ENCODE measurements at places on chromosomes 5 and 9.

- DNase-seq = no peak
Measured at GRCh38 chr5:96054311-96055030, 92.8 kb upstream of the ELL2 start.

GRCh38 chr9:91768507-91768906 lies 181.5 kb downstream of the ROR2 start:
- DNase-seq = no peak

DNA sequence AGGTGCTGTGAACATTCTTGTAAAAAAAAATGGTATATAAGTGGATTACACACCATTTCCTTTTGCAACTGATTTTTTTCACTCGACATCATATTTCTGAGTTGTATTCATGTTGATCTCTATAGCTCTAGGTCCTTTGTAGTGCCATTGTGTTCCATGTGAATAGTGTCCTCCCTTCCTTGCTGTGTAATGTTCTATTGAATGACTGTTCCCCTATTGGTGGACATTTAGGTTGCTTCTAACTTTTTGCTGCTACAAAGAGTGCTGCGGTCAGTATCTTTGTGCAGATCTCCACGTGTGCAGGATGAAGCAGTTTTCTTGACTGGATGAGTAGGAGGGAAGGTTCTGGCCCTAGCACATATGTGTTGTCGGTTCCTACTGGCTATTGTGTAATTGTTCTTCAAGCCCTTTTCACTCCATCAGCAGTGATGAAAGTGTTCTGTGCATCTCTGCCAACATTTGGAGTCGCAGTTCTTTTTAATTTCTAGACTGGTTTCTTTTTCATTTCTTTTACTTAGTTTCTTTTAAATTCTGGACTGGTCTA lies 20.2 kb downstream of the DAB2IP start:
- no peak for DNase-seq

GRCh38 chr9:135741276-135742219 lies 39.6 kb downstream of the KCNT1 start:
- no peak for DNase-seq

GRCh38 chr9:5577225-5577624 lies 51.7 kb upstream of the RIC1 start:
- no peak for DNase-seq

DNA sequence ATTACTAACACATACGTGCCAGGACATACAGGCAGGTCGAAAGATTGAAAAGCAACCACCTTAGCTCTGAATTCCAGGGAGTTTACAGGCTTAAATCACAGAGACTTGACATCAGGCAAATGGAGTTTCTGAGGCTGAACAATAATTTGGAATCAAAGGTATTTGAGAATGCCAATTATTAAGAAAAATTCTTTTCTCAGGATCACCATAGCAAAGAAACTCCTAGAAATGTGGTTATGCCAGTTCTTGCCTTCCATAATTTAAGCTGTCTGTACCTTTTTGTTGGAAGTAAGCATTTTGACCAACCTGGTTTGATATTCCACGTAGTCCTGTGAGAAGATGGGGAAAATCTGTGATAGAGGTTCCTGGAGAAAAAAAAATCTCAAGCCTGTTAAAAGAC lies 312.4 kb upstream of the SMARCA2 start:
- DNase-seq = no peak

- DNase-seq = no peak
Measured at GRCh38 chr5:31478901-31479300, 53.0 kb downstream of the DROSHA start.

- DNase-seq = no peak
Measured at GRCh38 chr9:126543490-126543889, 70.2 kb upstream of the LMX1B start.

- no peak for DNase-seq
Measured at GRCh38 chr9:114471157-114471556, 34.1 kb downstream of the WHRN start.

GRCh38 chr5:170581211-170581610 lies 77.4 kb downstream of the KCNIP1 start:
- DNase-seq = no peak

DNA sequence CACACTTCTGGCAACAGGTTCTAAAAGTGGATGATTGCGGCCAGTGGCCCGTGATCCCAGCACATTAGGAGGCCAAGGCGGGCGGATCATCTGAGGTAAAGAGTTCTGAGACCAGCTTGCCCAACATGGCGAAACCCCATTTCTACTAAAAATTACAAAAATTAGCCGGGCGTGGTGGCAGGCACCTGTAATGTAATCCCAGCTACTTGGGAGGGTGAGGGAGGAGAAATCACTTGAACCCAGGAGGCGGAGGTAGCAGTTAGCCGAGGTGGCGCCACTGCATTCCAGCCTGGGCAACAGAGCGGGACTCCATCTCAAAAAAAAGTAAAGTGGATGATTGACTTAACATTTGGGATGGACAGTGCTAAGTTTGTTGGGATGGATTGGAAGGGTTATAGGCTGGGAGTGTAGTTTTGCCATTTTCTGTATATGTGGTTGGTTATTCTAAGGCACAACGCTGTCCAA lies 3.4 kb downstream of the MATR3 start:
- no peak for DNase-seq

DNA sequence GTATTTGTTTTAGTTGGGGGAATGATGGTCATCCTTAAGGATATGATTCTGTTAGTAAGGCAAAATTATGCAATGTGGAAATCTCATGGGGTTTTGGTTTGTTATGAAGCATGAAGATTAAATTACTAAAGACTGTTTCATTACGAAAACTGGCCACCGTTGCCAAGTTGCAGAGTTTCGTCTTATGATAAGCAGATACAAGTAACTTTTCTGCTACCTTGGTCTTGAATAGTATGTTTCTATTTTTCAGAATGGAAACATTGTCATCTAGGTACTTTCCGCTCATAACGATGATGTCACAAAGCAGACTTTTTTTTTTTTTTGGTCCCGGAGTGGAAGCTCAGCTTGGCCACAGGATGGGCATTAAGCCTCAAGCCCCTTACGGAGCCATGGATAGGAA lies 4.2 kb downstream of the CCNI2 start:
- no peak for DNase-seq

DNA sequence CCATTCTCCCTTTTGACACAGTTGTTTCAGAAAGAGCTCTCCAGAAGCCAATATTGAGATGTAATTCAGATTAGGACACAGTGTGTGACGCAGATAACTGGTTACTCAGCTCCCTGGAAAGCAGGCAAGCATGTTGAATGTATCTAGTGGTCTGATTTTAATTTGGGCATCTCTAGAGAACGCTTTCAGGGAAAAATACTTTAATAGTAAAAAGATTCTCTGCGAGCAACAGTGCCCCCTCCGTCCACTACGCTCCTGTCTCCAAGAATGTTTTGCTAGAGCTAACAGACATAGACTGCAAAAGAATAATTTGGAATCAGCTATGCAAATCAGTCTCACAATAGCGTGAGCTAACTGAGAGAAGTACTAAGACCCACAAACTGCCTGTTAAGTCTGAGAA lies 23.3 kb downstream of the CFAP90 start:
- DNase-seq = no peak

DNA sequence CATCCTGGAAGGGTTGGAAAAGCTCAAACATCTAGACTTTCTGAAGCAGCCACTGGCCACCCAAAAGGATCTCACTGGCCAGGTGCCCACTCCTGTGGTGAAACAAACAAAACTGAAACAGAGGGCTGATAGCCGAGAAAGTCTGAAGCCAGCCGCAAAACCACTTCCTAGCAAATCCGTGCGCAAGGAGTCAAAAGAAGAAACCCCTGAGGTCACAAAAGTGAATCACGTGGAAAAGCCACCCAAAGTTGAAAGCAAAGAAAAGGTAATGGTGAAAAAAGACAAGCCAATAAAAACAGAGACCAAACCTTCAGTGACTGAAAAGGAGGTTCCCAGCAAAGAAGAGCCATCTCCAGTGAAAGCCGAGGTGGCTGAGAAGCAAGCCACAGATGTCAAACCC lies 87.6 kb downstream of the MAP1B start:
- no peak for DNase-seq

- DNase-seq = no peak
Measured at GRCh38 chr9:107213561-107214028, 69.5 kb upstream of the RAD23B start.

DNA sequence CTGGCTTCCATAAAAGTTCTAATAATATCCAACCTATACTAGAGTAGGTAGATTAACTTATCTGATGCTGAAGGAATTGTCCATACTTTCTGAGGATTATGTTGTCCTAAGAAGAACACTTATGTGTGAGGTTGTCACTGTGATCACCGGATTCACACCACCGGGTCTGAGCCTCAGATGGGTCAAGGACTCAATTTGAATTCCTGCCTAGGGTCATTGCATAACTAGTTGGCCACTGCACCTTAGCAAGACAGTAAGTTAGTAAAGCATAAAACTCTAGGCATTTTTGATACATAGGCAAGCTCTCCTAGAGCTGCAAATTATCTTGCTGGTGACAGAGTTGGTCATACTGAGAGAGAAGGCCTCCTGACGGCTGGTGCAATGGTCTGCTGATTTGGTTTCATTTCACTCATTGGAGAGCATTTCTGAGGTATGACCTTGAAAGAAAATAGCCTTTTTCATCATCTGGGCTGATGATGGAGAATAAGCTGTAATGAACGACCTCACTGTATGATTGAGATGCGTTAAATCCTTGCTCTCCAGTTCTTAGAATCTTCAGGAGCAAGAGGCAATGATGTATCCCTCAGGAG lies 72.0 kb upstream of the CKMT2 start:
- no peak for DNase-seq

DNA sequence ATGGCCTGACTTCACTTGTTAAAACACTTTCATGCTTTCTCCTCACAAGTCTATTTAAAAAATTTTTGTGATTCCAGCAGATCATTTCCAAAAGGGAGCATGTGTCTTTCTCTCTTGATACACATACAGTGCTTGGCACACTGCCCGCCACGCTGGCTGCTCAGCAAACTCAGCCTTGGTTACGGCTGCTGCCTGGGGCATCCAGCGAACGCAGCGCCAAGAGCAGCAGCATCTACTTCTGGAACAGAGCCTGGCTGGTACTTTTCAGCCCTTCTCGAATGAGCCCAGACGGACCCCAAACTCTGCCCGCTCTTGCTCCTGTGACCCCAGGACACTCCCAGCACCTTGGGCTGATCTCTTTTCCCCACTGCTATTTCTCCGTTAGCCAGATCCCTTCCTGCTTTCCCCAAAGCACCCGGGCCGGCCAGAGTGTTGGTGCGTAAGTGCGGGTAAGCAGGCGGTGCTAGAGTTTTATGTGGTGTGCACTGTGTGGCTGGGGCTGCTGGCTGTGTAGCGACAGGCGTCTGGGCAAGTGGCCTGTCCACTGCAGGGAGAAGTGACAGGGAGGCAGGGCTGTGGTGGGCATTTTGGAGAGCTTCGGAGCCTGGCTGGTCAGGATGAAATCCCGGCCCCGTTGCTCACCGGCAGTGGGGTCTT lies 73.2 kb downstream of the SH3PXD2B start:
- no peak for DNase-seq

- DNase-seq = no peak
Measured at GRCh38 chr9:125653325-125653724, 53.7 kb downstream of the MAPKAP1 start.

- no peak for DNase-seq
Measured at GRCh38 chr5:14383923-14384322, 197.7 kb upstream of the OTULINL start.

DNA sequence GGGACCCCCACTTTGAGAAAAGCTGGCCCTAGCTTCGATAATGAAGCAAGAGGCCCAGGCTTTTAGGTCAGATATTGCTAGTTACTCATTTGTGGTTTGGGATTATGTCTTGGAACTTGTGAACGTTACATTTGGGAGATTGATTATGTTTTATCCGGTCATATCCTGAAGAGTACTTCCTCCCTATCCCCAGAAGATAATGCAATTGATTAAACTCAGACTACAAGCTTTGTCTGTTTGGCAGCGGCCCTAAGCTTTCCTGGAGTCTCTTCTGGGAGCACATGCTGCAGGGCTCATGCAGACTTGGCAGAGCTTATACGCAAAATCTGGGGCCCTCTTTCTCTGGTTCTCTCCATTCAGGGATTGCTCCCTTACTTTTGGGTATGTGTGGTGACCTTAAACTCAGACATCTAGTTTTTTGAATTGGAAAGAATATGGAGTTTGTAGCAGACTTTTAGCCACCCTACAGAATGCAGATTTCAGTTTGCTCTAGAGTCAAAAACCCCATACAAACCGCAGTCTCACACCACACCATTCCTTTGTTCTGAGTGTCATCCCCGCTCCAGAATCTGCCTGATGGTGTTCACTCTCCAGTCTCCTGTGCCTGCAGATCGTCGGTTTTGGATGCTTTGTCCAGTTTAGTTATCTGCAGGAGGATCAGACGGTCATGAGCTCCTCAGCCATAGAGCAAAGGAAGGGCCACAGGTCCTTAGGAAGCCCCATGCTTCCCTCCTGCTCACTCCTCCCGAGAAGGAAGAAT lies 449.5 kb upstream of the TRPC7 start:
- DNase-seq = no peak

DNA sequence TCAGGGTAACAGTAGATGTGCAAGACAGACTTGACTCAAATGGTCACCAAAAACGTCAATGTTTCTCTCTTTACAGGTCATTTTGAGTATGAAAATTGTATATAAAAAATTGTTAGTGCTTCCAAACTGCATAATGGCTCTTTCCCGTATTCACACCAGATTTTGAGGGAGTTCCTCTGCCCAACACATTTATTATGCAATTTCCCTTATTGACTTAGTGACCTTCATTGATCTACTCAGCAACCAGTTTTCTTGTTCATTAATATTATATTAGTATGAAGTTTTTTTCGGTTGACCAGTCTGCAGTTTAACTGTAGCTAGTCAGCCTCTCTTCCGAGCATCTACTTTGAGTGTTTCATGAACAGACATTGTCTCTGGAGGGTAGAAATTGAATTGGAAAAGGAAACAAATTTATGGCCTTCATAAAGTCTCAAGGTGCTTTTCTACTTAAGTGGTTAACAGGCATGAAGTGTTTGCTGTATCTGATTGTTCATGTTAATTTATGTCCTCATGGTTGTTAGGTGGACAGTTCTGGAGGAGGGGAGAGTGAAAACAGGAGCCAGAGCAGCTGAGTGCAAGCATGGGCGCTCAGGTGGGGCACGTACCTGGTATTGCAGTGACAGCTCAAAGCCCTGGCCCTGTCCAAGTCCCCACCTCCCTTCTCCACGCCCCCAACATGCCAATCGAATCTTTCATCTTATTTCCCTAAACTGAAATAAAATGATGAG lies 240.2 kb downstream of the RFK start:
- no peak for DNase-seq

- DNase-seq = no peak
Measured at GRCh38 chr9:37575921-37576721, at the start of gene FBXO10. Gene FBXO10, minus strand, starts transcription at chr9:37576380. Its CDS starts 34,612 bp downstream, at chr9:37541768.

DNA sequence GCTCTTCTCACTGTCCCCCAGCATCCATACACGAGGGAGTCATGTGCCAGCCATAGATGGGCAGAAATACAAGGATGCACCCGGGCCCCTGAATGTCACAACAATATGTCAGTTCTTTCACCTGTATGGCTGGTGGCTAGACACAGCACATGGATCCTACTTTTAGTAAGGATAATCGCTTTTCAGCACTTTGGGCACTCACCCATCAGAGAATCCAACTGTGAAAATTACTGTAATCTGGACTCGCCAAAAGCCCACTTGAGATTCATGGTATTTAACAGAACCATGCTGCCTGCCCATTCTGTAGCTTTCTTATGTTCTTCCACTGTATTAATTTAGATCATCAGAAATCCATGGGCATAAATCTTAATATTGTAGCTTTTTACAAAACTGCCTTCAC lies 124.8 kb downstream of the FRMD3 start:
- DNase-seq = no peak

Data from stimulated activated CD8-positive, alpha-beta memory T cell treated with anti-CD3 and anti-CD28 coated beads, Interleukin-4, amount 100 ng/mL, for 1 hour (primary cell).